ENCODE measurements at places on chromosomes 5 and 9. TPM values are rescaled to one million over a fixed set of nuclear protein-coding genes. Genes with fewer than 3 reads are reported as not detected.

BTNL8 gene
- total RNA-seq = not detected

ARHGEF39 gene
- 8.8 TPM for total RNA-seq

GRCh38 chr9:108809269-108809668, 46.5 kb downstream of the ACTL7B start:
- DNase-seq = no peak

GRCh38 chr5:139461698-139462097, 845 bp downstream of the ECSCR start:
- no peak for DNase-seq

DNA sequence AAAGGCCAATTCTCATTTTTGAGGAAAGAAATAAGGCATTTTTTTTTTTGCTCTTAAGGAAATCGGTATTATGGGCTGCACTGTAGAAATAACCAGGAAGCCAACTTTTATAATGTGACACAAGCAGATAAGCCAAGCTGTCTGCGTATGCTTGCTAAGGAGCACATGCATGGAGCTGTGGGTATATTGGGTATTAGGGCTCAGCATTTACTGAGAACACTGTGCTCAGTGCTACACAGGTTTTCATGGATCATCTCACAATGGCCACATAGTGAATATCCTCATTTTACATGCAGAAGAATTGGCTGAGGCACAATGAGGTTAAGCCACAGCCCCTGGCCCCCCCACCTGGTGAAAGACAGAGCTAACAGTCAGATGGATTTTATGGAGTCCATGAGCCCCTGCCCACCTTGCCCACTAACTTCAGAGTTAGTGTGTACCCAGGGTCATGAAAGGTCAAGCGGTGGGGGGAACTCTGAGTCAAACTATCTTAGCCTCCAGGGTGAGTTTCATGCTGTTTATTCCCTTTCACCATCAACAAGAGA, 204.8 kb downstream of the SPATA31A6 start:
- DNase-seq = no peak

GRCh38 chr9:19924080-19924479, 135.2 kb upstream of the SLC24A2 start:
- no peak for DNase-seq

DNA sequence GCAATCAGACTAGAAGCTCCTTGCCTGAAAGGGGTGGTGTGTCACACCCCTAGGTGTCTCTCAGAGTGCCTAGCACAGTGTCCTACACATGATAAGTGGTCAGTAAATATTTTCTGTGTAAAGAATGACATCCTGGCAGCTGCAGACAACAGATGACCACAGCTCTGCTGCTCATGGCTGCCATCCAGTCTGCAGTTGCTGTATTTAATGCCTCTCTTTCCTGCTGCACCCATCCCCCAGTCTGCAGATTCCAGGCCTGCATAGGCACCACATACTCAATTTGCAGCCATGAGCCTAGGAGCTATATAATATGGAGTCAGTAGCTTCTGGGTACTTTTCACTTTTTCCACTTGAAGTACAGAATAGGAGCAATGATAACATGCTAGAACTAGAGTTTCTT, 94.9 kb upstream of the NR4A3 start:
- no peak for DNase-seq

DNA sequence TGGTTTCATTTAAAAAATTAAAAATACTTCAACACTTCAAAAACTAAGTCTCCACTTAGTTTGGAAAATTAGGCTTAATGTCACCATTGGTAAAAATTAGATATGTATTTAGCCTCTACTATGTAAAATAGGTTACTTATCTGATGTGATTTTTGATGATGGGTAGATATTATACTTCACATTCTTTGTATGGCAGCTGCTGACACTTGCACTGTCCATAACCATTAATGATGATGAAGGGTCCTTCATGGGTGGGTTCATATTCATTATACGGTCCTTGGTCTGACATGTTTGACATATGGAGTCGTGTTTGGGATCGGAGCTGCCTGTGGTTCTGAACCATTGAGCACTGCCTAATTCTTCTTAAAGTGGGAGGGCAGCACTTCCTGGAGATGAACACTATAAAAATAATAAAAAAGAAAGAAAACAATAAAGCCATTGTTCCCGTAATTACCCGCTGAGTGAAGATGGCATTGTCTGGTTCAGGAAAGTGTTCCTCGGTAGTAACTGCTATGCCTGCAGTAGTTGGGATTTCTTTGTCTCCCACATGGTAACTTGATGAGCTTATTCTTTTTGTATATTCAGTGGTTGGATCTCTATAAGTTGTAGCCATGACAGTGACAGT, 2.2 kb downstream of the LRRTM2 start:
- no peak for DNase-seq
